ENCODE measurements at places on chromosomes 3 and 15.

DNA sequence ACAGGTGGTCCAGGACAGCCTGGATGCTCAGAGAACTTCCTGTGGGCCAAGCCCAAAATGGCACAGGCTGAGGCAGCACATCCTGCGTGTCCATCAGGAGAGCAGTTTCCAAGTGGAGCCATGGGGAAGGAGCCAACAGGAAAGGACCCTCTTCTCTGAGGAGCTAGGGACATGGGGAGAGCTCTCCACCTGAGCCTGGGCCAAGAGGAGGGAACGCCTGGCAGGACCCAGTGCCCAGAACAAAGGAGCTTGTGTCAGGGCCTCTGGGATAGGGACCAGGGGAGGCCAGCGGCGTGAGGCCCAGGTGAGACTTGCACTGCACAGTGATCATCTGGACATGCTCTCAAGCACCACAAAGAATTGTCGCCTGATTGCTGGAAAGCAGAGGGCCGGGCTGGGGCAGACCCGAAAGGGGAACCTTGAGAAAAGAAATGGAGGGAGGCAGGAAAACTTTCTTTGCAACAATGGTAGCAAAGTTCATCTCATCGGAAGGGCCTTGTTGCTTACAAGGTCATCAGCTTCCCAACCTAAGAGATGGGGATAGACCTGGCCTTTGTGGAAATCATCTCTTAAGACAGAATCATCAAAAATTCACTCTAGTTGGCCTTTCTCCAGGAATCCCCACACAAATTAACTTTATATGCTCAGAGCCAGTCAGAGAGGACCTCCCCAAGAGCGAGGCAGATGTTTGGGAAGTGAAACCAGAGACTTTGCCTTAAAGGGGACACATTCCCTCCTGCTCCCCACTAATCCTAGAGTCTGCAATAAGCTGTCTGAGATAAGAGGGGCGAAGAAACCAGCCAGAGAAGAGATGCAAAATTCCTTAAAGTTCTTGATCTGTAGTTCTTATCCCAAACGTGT, 47.7 kb upstream of the HES1 start:
- no peaks in the 10 kb centered on the region for H3K36me3 ChIP-seq
- H3K27me3 ChIP-seq: peaks cover 25% of the 10 kb centered on the region
- no peak overlapping the region for H3K4me3 ChIP-seq
- DNase-seq: no peak
- no peak overlapping the region for H3K27ac ChIP-seq
- peaks cover 37% of the 10 kb centered on the region for H3K4me1 ChIP-seq

DNA sequence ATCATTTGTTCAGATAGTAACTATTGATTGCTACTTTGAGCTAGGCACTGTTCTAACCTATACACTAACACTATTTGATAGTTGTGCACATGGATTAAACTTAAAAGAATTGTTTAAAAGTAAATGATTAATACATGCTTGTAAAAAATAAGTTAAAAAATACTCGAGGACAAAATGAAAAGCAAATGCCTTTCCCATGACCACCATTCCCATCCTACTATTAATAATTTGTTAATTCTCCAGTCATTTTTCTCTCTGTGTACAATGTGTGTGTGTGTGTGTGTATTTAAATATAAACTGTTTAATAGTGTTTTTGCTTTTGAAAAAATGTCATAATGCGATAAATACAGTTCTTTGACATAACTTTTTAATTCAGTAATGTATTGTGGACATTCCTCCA, 78.7 kb upstream of the KCNMB2 start:
- H3K4me3 ChIP-seq: no peak overlapping the region
- H3K4me1 ChIP-seq: no peaks in the 10 kb centered on the region
- DNase-seq: no peak
- H3K27me3 ChIP-seq: peaks cover 1% of the 10 kb centered on the region
- H3K27ac ChIP-seq: no peak overlapping the region

GRCh38 chr3:31695280-31696008, 162.7 kb downstream of the STT3B start:
- no peak overlapping the region for H3K4me3 ChIP-seq
- H3K27ac ChIP-seq: no peak overlapping the region
- DNase-seq: peak; percentile 32

GRCh38 chr15:97791824-97792792, 168.4 kb upstream of the ARRDC4 start:
- H3K27ac ChIP-seq: no peak overlapping the region
- no peaks in the 10 kb centered on the region for H3K36me3 ChIP-seq
- DNase-seq: no peak
- no peaks in the 10 kb centered on the region for H3K4me1 ChIP-seq

DNA sequence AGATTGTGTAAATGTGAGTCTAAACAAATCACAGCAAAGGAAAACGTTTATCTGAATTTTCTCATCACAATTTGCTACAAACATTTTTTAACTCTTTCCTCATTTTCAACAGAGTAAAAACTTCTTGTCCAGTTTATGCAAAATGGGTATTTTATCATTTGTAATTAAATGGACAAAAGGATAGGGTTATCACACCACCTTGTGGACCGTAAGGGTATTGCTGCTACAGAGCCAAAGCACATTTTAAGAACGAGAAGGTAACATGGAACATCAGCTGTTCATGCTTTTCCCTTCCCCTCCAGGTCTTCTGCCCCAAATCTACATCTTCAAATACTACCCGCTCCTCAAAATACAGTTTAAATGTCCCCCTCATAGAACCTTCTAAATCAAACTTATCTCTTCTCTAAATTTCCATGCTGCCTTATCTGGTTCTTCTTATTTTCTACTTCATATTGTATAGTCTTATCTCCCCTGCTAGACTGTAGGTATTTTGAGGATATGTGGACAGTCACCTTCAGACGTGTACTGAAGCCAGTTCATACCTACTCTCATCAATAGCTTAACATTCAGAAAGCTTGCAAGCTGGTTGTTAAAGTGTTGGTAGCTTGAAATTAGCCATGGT, 12.8 kb upstream of the SETMAR start:
- no peak overlapping the region for H3K4me3 ChIP-seq
- no peak for DNase-seq
- H3K27me3 ChIP-seq: peaks cover 12% of the 10 kb centered on the region

DNA sequence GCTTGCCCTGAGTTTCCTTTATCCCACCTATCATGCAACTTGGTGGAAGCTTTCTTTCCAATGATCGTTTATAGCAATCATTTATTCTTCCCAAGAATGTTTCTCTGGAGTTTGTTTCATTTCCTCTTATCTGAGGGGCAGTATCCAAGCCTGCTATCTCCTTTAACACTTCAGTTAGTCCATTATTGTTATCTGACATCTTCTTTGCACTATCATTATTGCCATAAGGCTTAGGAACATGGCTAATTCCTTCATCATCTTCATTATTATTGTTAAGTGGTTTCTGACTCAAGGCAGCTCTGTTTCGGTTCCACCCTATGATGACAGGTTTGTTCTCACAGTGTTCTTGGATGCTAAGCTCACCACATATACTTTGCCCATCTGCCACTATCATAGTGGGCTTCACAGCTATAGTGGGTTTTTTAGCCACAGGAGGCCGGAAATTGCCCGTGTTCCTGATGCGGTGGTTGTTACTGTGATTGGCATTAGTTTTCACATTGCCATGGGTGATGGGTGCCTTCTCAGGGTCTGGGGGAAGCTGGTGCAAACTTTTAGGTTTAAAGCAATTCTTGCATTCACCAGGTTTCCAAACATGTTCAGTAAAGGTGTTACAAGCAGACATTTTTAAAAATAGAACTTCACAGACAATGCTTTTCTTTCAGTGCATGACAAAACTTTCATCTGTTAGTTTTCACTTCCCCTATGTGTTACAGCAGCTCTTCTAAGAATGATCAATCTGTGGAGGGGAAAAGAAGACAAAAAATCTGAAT, 110.6 kb upstream of the TSPAN3 start:
- H3K27ac ChIP-seq: peak overlapping the region; percentile 4
- DNase-seq: no peak
- peaks cover 3% of the 10 kb centered on the region for H3K36me3 ChIP-seq
- no peaks in the 10 kb centered on the region for H3K27me3 ChIP-seq

DNA sequence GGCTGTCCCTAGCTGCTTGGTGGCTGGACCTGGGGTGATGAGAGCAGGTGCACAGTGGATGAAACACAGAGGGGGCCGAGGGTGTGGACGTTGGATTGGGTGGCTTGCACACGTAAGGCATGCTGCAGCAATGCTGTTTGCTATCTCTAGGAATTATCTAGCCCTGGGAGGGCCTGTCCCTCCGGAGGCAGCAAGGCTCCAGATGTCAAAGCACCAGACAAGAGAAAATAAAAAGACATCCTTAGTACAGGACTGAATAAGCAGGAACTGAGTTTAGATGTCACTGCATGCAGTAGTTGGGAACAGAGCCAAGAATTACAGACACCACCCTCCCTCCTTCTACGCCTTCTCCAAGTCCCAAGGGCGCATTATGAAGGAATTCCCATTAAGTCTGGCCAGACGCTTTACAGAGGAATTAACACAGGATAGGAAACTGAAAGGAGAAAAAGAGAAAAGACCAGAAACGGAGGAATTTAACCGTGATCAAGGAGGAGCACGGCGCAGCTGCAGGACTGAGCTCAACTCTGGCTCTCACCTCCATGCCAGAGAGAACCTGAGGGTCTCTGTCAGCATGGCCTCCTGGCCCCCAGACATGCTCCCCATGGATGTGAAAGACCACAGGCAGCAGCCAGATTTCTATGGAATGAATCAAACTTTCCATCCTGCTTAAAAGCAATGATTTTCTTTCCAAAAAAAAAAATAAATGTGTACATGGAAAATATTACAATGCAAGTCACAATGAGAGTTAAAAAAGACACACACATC, 13.8 kb downstream of the ATP10A start:
- peaks cover 84% of the 10 kb centered on the region for H3K4me1 ChIP-seq
- peak overlapping the region; percentile 99 for H3K27ac ChIP-seq
- H3K4me3 ChIP-seq: peak overlapping the region; percentile 86
- H3K36me3 ChIP-seq: peaks cover 56% of the 10 kb centered on the region

GRCh38 chr15:68278345-68278594, 725 bp downstream of the FEM1B start:
- peak overlapping the region; percentile 99 for H3K4me3 ChIP-seq
- no peaks in the 10 kb centered on the region for H3K27me3 ChIP-seq
- DNase-seq: no peak
- H3K36me3 ChIP-seq: peaks cover 26% of the 10 kb centered on the region

DNA sequence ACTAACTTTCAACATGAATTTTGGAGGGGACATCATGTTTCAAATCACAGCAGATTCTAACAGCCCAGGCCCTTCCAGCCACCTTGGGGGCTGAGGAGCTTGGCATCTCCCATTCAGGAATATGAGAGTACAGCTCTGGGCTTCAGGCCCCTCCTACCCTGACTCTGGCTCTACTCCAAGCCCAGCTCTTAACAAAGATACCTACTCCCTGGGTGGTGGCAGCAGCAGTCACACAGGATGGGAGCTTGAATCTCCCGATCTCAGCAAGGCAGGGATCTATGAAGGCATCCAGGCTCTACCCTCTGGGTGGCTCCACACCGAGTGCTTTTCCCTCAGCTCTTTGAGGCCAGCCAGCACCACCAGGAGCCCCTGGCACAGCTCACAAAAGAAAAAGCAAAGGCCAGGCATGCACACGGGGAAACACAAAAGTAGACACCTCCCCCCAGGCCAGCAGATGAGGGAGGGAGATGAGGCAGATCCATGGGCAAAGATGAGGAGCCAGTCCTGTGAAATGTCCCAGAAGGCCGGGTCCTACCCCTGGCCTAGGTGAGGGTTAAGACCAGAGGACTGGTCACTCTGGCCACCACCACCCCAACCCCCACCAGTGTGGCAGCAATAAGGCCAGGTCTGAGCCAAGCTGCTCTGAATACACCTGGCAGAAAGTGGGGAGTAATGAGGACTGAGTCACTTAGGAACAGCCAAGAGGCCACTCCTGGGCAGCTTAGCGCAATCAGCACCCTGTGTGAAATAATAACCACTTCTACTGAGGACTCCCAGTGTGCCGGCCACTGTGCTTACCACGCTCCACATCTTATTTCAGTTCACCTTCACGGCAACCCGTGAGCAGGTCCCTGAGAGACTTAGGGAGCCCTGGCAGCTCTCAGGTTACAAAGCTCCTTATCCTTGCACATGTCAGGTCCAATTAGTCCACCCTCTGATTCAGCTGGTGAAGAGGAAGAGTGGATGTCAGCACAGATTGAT, 24.3 kb downstream of the PLA2G4F start:
- DNase-seq: no peak
- peaks cover 5% of the 10 kb centered on the region for H3K4me1 ChIP-seq
- H3K27ac ChIP-seq: no peak overlapping the region

DNA sequence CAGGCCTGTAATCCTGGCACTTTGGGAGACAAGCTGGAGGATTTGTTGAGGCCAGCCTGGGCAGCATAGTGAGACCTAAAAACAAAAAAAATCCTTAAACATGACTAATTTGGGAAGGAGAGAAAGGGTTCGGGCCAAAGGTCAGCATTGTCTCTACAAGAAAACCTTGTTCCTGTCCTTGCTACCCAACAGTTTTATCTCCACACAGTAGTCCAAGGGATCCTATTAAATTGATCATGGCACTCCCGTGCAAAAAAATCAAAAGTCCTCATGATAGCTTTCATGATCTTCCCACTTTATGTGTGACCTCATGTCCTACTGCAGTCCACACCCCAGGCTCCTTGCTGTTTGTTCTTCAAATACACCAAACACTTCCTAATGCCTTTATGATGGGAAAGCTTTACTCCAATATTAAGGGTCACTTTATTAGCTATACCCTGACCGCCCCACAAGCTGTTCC, 4.2 kb downstream of the RPL15 start:
- H3K4me1 ChIP-seq: peaks cover 39% of the 10 kb centered on the region
- no peak overlapping the region for H3K4me3 ChIP-seq
- H3K27ac ChIP-seq: no peak overlapping the region
- no peaks in the 10 kb centered on the region for H3K27me3 ChIP-seq
- DNase-seq: no peak
- H3K36me3 ChIP-seq: peaks cover 47% of the 10 kb centered on the region

GRCh38 chr15:60424006-60424405, 26.2 kb upstream of the ANXA2 start:
- peaks cover 10% of the 10 kb centered on the region for H3K4me1 ChIP-seq
- H3K27ac ChIP-seq: no peak overlapping the region
- peaks cover 32% of the 10 kb centered on the region for H3K36me3 ChIP-seq
- no peak for DNase-seq

DNA sequence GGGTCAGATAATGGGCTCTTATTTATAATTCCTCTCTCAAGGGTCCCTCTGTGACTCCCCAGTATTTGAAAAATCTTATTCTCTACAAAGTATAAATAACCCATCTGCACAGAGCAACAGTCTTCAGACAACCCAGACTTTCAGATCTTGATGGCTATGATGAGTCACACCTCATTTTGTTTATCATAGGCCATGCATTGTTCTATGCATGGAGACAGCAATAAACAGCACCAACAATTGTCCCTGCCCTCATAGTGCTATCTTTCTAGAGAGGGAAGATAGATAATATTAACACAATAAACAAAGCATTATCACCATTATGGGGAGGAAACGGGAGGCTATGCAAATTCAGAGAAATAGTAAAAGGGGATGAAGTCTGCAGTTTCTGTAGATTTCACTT, 13.4 kb downstream of the FHIT start:
- DNase-seq: no peak
- H3K27ac ChIP-seq: no peak overlapping the region
- no peaks in the 10 kb centered on the region for H3K27me3 ChIP-seq

DNA sequence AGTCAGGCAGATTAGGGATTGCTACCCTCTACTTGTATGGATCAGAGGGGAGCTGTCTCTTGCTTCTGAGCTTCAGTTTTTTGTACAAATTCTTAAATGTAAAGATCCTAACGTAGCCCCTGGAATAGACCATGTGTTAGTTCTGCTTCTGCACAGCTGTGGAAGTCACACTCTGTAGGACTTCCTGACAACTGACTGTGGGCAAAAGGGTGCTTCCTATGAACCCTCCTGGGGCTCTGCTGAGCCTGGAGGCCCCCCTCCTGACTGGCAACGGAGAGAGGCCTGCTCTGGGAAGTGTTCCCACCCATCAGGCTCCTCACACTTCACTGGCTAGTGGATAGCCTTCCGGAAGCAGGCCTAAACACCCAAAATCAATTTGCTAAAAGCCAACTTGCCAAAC, 131.0 kb downstream of the RPLP1 start:
- no peaks in the 10 kb centered on the region for H3K36me3 ChIP-seq
- no peak overlapping the region for H3K27ac ChIP-seq
- H3K4me1 ChIP-seq: peaks cover 7% of the 10 kb centered on the region
- no peak overlapping the region for H3K4me3 ChIP-seq
- H3K27me3 ChIP-seq: peaks cover 8% of the 10 kb centered on the region

All from activated CD4-positive, alpha-beta memory T cell treated with anti-CD3 and anti-CD28 coated beads, Interleukin-2, amount 10 ng/mL, durations not matched to agents 7 days and 5 days (primary cell).